ENCODE measurements at places on chromosomes 1 and 21.

GRCh38 chr1:114289306-114289705 lies 135.6 kb upstream of the SYT6 start:
- no peak for DNase-seq

DNA sequence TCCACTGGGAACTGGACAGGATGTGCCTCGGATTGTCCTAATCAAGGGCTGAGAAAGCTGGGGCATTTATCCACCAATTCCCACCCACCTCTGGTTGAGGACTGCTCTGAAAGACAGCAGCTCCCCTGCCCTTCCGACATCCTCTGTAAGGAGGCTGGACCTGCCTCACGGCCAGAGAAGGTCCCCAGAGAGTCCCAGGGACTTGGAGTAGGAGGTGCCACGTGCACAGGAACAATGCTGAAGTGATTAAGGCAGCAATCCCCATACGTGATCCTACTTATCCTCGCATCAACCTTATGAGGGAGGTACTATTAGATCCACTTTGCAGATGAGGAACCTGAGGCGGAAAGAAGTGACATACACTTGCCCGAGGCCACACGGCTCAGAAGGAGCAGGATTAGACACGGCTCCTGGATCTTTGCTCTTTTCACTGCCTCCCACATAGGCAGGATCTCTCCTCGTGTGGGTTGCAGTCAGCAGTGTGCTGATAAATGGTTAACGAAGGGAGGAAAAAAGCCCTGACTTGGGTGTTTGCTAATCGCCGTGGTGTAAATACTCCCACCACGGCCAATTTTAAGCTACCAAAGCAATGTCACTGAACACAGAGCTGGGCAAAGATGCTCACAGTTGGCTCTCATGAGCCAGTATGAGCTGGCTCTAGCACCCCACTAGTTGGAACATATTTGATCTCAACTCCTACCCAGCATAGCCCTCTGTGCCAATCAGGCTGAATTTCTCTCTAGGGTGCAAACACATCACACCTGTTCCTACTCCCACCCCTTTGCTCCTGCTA lies 18.6 kb upstream of the LDLRAP1 start:
- no peak for DNase-seq

- no peak for DNase-seq
Observed at GRCh38 chr1:236181059-236181458, 38.7 kb downstream of the GPR137B start.

DNA sequence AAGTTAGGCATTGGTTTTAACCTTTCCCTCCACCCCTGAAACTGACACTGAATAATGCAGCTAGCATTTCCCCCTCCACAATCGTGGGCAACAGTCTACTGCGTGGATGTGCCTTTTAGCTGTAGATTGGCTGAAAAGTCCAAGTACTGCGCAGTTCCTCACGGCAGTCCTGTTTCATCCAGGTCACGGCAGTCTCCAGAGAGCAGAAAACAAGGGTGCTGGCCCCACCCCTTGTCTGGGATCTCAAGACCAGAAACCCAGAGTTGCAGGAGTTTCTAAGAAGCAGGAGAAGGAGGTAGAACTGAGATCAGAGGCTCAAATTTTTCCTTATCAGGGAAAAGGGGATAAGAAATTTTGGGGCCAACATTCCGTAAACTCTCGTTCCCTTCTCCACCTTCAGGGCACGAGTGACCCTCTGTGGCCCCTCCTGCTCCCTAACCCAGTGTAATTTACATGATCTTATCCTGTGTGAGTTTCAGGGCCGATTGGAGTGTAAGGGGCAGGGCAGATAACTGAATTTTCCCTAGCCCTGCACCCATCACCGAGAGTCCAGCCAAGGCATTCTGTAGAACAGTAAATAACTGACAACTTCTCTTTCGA lies 25.9 kb upstream of the PLA2G2C start:
- DNase-seq: no peak

GRCh38 chr21:46604975-46605766 lies at the start of gene S100B:
TSS of gene S100B (minus strand) at chr21:46605082. CDS start at chr21:46602415, 2,667 bp downstream.
- DNase-seq: no peak

All from stimulated activated CD4-positive, alpha-beta T cell treated with anti-CD3 and anti-CD28 coated beads, TNF-alpha, amount 100 ng/mL, for 24 hours (primary cell).